Brain pericyte (primary cell): ENCODE measurements at places on chromosomes 2 and 18.

GRCh38 chr2:127591221-127591923, 54.6 kb upstream of the GPR17 start:
- DNase-seq: no peak

DNA sequence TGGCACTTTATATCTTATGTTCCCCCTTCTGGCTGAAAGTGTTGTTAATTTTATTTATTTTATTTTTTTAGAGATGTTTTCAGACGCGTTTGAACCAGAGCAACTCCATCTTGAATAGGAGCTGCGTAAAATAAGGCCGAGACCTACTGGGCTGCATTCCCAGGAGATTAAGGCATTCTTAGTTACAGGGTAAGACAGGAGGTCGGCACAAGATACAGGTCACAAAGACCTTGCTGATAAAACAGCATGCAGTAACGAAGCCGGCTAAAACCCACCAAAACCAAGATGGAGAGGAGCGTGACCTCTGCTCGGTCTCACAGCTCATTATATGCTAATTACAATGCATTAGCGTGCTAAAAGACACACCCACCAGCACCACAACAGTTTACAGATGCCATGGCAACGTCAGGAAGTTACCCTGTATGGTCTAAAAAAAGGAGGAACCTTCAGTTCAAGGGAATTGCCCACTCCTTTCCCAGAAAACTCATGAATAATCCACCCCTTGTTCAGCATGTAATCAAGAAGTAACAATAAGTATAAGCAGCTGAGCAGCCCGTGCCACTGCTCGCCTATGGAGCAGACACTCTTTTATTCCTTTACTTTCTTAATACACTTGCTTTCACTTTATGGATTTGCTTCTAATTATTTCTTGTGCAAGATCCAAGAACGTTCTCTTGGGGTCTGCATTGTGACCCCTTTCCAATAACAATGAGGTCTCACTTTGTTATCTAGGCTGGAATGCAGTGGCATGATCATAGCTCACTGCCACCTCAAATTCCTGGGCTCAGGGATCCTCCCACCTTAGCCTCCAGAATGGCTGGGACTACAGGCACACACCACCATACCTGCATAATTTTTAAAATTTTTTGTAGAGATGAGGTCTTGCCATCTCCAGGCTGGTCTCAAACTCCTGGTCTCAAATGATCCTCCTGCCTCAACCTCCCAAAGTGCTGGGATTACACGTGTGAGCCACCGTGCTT, 55.9 kb downstream of the CACNB4 start:
- no peak for DNase-seq

- no peak for DNase-seq
Measured at GRCh38 chr2:171578127-171578803, 56.0 kb downstream of the CYBRD1 start.

DNA sequence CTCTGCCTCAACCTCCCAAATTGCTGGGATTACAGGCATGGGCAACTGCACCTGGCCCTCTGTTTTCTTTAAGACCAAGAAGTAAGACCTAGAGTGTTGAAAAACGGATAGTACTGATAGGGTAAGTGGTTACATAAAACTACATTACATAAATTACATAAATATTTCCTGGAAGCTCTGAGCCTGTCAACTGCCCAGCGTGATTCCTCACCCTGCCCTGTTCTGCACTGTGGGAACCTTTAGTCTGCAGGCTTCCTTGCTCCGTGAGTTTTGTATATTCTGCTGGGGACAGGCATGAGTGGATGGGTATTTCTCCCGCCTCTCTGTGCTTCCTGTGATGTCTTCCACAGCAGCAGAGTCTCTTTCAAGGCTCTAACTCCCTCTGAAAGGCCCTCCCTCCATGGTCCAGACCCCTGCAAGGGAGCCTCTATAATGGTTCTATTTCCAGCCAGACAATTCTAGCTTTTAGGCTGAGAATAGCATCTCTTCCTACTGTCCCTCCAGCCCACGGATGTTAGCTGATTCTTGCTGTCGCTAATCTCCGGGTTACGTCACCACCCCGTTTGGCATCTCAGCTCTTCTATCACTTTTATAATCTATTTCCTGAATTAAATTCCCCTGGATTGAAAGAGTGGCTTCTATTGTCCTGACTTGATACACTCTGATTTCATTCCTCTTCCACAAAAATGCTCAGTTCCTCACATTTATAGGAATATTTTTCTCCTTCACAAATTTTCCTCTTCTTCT, 49.5 kb upstream of the PLEKHM3 start:
- no peak for DNase-seq

GRCh38 chr2:195322324-195322723, 334.7 kb upstream of the SLC39A10 start:
- DNase-seq: no peak

- no peak for DNase-seq
Measured at GRCh38 chr2:86417961-86418360, 23.2 kb upstream of the KDM3A start.

DNA sequence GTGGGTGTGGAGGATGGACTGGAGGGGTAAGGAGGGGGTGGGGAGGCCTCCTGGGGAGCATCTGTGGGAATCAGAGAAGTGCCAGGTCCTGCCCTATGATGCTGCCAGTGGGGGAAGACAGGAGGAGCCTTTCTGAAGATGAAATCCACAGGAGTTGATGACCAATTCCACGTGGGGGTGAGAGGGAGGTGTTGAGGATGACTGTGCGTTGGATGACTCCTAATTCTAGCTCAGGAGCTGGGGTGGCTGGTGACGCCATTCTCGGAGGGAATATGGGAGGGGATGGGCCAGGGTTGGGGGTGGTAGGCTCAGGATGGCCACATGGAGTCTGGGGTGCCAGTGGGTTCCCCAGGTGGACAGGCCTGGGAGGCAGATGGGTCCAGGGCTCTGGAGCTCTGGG, 32.3 kb downstream of the EMX1 start:
- DNase-seq: no peak

GRCh38 chr2:3192920-3193319, 184.7 kb downstream of the EIPR1 start:
- no peak for DNase-seq

- no peak for DNase-seq
Measured at GRCh38 chr18:45175511-45175910, 439.8 kb upstream of the SLC14A2 start.

GRCh38 chr2:172634477-172634876, 78.6 kb downstream of the PDK1 start:
- DNase-seq: no peak

- DNase-seq: no peak
Measured at GRCh38 chr2:143604566-143604959, 475.3 kb downstream of the ARHGAP15 start.

DNA sequence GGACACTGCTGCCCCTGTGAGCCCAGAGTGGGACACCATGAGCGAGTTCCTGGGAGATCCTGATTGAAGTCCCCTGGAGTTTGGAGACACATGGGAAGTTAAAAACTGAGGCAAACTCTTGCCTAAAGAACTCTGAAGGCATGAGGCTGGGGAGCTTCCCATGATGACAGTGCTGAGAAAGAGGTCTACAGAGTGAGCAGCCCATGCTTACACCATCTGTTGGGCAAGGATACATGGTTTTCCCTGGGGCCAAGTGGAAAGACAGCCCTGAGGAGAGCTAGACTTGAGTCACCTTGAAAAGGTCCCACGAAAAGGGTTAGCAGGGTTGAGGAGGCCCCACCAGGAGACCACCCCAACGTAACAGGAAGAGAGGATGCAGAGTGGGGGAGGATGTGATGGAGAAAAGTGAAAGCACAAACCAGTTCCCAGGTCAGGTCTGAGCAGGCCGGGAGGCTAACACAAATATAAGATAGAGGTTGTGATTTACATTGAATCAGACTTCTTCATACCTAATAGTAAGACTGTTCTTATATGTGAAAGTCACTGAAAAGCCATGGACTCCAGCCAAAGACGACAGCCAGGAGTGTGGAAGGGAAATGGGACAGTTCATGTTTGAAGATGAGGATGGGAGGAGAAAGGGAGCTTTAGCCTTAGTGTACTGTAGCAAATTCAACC, 13.5 kb upstream of the FEZ2 start:
- no peak for DNase-seq

DNA sequence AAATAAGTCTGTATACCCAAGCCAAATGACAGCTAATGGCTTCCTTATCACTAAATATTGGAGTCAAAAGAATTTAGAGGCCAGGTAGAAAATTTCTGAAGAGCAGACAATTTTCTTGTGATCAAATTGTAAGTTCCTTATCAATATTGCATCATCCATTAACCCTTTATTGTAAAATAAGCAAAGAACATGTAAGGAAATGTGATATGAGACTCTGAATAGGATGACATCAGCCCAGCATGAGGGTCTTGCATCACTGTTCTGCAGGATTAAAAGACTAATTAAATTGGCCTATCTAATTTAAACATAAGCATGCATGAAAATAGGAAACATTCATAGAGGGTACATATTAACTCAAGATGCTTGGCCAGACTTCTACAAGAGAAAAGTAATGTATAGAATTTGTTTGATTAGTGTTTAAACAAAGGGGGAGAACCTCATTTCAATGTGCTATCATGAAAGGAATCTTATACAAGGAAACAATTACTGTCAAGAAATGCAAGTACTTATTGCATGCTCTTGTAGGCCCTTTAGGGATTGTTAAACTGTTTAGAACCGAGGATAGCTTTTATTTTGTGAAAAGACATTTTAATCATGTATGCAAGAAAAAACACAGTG, 302.9 kb downstream of the PRKCE start:
- DNase-seq: no peak

DNA sequence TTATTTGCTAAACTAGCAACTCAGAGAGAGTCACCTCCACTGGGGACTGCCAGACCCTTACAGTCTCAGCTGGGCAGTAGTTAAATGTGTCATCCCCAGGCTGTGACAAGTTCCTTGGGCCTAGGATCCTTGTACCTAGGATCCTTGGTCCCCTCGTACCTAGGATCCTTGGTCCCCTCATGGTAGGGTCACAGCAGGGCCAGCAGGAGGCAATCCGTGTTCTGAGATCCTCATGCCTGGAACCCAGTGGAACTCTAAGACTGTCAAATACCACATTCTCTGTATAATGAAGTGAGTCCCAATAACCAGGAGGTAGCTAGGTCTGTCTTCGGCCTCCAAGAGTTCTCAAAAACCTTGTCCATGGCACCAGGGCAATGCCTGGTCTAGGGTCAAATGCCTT, 60.8 kb downstream of the LYPD6B start:
- DNase-seq: no peak
